ENCODE measurements at places on chromosomes 13 and 19.
A peak's percentile ranks its signal among the peaks of the same experiment; 100 is the strongest.

GRCh38 chr19:44452367-44452766 lies 4.1 kb upstream of the ZNF229 start:
- no peak for DNase-seq

DNA sequence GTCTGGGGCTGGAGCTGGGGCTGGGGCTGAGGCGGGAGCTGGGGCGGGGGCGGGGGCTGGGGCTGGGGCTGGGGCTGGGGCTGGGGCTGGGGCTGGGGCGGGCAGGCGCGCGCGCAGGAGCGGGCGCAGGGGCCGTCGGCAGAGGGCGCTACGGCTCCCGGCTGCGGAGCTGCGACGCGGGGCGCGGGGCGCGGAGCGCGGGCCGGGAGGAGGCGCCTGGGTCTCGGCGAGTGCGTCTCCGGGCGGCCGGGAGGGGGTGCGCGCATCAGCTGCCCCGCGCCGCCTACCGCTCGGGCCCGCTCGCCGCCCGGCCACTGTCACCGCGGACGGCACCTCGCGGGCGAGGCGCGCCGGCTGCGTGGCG lies 422 bp upstream of the MTUS2 start:
- DNase-seq = no peak

- DNase-seq = no peak
Observed at GRCh38 chr19:49073514-49074378, 1.2 kb upstream of the KCNA7 start.

DNA sequence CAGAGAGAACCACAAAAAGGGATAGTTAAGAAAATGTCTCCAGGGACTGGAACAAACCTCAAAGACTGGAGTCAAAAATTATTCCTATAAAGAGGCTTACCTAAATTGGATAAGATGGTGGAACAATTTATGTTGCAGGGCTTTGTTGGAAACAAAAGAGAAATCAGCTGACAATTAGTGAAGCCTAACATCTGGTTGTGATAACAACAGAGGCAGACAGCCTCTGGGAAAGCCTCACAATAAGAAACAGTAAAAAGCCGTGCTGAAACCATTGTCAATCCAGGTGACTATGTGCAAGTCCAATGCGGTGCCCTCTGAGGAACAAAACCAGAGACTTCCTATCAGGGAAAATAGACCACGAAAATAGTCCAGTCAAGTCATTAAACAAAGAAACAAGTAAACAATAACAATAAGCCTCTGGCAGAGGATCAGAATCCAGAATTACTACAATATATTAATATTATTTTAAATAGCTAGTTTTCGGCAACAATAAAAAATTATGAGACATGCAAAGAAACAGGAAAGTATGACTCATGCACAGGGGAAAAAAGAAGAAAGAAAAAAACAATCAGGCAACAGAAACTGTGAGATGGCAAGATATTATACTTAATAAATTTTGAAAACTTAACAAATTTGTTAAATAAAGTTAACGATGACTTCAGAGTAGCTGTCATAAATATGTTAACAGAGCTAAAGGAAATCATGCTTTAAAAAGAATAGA lies 99.7 kb upstream of the RXFP2 start:
- no peak for DNase-seq

DNA sequence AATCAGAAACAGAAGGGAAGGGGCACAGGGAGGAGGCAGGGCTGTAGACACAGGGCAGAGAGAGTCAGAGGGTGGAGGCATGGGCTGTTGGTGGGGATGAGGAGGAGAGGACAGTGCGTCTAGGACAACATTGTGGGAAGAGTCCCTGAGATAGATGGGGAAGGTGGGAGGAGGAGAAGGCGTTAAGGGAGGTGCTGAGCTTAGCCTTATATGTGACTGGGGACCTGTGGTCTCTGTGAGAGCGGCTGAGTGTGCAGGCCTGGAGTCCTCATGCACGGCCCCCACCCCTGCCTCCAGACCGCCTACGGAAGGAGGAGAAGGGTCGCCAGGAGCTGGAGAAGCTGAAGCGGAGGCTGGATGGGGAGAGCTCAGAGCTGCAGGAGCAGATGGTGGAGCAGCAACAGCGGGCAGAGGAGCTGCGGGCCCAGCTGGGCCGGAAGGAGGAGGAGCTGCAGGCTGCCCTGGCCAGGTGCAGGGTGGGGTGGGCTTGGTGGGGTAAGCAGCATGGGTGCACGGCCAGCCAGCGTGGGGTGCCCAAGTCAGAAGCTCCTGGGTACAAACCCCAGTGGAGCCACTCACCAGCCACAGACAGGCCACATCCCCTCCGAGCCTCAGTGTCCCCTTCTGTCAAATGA lies 56.8 kb downstream of the KCNC3 start:
- DNase-seq = no peak

DNA sequence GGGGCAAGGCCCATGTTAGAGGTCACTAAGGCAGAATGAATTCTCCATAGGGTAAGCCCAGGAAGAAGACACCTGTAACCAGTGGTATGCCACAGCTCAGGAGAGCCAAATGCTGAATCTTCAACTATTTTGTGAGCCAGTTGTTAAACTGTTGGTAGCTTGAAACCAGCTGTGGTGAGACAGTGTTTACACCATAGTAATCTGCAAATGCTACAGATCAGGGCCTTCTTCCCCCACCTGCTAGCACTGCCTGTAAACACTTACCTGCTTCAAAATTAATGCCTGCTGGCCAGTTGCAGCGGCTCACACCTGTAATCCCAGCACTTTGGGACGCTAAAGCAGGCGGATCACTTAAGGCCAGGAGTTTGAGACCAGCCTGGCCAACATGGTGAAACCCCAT lies 12.1 kb downstream of the FBXL12 start:
- DNase-seq = no peak

DNA sequence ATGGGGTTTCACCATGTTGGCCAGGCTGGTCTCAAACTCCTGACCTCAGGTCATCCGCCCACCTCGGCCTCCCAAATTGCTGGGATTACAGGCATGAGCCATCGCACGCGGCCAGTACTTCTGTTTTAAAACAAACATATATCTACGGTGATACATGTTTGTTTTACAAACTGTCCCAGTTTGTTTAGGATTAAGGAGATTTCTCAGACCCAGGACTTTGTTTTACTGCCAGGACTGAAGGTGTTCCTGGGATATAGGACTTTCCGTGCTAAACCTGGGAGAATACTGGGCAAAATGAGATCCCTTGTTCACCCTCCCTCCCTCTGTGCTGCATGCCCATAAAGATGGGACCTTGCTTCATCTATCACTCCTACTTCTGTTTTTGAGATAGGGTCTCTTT lies 8.8 kb downstream of the NLRP8 start:
- no peak for DNase-seq

DNA sequence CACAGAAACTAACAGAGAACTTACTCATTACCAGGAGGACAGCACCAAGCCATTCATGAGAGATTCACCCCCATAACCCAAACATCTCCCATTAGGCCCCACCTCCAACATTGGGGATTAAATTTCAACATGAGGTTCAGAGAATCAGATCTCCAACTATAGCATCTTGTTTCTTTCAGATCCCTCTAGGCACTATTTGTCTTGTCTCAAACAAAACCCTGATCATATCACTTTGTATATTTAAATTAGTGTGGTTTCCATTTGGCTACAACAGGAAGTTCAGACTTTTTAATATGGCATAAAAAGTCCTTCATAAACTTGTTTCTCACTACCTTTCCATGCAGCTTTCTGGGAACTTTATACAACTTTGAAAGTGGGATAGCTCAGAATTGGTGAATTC lies 699.0 kb upstream of the MIR17HG start:
- DNase-seq = no peak

DNA sequence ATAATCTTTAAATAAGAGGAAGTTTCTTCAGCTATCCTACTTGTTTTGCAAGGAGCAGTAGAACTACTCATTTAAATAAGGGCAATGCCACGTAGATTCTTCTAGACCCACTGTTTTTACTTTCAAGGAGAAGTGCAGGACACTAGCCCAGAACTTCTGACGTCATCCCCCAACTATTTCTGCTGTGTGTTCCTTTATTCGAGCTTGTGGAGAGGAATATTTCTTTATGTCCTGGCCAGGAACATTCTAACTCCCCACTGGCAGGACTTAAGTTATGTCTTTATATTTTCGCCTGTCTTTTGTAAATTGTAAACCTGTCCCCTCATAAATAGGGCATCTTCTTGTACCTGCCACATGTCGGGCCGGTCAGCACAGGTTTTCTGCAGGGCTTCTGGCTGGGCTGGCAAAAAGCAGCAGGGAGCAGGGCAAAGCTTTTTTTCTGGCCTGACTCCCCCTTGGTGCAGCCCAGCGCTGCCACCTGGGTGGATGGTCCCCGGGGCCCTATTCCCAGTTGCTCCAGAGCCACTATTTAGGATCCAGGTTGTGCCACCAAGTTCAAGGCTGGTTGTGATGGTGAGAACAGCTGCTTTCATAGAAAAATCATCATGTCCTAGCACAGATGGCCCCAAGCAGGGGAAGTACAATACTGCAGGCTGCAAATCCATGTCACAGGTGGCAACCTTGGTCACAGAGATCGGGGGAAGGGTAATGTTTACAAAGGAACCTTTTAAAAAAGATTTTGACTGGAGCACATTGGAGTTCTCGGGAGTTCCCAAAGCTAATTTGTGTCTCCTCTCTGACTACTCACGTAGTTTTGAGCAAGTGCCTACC lies 1.8 kb downstream of the MBNL2 start:
- no peak for DNase-seq

- DNase-seq = no peak
Observed at GRCh38 chr19:32828139-32828538, 41.4 kb downstream of the SLC7A9 start.

DNA sequence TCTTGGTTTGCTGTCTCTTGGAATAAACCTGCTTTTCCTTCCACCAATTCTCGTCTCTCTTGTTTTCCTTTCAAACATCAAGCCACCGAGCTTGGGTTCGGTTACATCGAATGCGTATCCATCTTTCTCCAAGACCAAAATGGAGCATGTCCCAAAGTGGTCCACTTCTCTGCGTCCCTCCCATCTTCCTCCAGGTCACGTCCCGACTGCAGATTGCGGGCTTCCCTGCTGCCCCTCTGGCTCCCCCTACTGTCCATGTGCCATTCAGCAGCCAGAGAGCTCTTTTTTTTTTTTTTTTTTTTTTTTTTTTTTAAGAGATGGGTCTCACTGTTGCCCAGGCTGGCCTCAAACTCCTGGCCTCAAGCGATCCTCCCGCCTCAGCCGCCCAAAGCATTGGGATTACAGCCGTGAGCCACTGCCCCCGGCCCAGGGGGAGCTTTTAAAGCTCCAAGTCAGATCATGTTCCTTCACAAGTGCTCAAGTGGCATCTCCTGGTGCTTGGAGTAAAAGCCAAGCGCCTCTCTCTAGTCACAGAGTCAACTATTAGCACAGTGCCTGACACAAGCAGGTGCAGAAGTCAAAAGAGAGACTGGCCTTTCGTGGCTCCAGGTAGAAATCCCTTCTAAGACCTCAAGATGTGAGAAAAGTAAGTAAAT lies 10.0 kb downstream of the COL5A3 start:
- peak; percentile 53 for DNase-seq

- peak; percentile 47 for DNase-seq
Observed at GRCh38 chr13:59680429-59681024, 483.2 kb downstream of the DIAPH3 start.

DNA sequence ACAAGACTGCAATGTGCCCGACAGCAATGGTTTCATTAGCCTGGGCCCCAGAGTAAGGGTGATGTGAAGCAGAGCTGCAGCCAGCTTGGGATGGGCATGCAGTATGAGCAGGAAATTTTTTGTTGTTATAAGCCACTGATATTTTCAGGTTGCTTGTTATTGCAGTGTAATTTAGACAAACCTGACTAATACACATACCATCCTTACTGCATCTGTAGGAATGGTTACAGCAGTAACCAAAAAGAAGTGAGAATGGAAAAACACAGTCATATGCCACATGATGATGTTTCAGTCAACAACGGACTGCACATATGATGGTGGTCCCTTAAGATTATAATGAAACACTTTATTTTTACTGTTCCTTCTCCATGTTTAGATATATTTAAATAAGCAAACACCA lies 8.6 kb upstream of the POMP start:
- no peak for DNase-seq

DNA sequence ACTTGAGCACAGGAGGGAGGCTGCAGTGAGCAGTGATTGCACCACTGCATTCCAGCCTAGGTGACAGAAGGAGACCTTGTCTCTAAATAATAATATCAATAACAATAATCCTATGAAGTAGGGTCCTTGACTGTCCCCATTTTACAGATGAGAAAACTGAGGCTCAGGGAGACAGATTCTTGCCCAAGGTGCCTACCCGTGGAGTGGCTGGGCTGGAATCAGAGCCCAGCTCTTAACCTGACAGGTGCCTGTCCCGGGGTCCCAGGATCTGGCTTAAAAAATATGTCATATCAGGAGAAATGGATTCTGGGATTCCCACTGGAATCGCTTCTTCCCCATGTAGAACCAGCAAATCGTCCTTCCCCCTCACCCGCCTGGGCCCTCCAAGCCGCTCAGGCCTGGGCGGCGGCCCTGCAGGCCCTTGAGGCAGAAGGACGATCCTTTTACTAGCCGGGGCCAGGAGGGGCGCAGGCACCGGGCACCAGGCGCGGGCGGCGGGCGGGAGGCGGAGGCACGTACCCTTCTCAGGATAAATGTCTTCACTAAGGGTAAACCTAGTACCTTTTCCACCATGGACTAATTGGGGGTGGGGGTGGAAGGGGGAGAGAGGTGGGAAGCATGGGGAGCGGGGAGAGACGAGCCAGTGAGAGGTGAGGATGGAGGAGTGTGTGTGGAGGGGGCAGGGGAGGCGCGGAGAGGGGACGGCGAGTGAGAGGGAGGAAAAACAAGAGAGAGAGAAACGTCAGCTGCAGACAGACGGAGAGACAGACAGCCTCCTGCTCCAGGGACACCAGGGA lies 60.6 kb downstream of the COLGALT1 start:
- DNase-seq = no peak

- peak; percentile 79 for DNase-seq
Observed at GRCh38 chr19:7852851-7853769, 21.1 kb downstream of the PRR36 start.

GRCh38 chr19:31408460-31409124 lies 59.4 kb upstream of the TSHZ3 start:
- no peak for DNase-seq

GRCh38 chr19:46357846-46358583 lies 11.1 kb downstream of the PPP5C start:
- DNase-seq = no peak

GRCh38 chr13:80058626-80059025 lies 282.3 kb downstream of the SPRY2 start:
- no peak for DNase-seq

- no peak for DNase-seq
Observed at GRCh38 chr19:19750842-19751790, 18.2 kb upstream of the ZNF14 start.

- peak; percentile 4 for DNase-seq
Observed at GRCh38 chr13:42328672-42329071, 56.7 kb downstream of the AKAP11 start.

All from natural killer cell (primary cell).